Right renal cortex interstitium (tissue), 3 donors: ENCODE measurements at places on chromosomes 16 and 17. TPM values are rescaled to one million over a fixed set of nuclear protein-coding genes. Genes with fewer than 3 reads are reported as not detected.

The FAM20A gene
- 12.4 TPM for polyA plus RNA-seq

- DNase-seq, result no peak
Measured at GRCh38 chr16:69906838-69907401, 44.2 kb upstream of the CLEC18A start.

The CA5A gene
- 0.04 TPM for polyA plus RNA-seq

The ETV4 gene
- 30.7 TPM for polyA plus RNA-seq

- no peak for DNase-seq
Measured at GRCh38 chr16:85422196-85422631, 190.9 kb upstream of the GSE1 start.

DNA sequence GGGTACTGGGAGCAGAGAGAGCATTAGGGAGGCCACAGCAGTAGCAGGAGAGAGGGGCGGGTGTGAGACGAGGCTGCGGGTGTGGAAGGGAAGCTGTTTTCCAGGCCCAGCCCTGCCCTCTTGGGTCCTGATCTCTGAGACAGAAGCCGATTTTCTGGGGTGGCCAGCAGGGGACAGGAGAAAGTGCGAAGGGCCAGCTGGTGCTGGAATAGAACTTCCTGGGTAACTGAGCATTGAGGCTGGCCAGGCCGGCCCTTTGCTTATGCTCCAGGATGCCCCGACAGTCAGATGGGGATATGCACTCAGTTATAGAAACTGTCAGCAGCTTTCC, 804 bp downstream of the BTBD17 start:
- DNase-seq, result no peak

The BAIAP2 gene
- polyA plus RNA-seq, result 36.6 TPM

DNA sequence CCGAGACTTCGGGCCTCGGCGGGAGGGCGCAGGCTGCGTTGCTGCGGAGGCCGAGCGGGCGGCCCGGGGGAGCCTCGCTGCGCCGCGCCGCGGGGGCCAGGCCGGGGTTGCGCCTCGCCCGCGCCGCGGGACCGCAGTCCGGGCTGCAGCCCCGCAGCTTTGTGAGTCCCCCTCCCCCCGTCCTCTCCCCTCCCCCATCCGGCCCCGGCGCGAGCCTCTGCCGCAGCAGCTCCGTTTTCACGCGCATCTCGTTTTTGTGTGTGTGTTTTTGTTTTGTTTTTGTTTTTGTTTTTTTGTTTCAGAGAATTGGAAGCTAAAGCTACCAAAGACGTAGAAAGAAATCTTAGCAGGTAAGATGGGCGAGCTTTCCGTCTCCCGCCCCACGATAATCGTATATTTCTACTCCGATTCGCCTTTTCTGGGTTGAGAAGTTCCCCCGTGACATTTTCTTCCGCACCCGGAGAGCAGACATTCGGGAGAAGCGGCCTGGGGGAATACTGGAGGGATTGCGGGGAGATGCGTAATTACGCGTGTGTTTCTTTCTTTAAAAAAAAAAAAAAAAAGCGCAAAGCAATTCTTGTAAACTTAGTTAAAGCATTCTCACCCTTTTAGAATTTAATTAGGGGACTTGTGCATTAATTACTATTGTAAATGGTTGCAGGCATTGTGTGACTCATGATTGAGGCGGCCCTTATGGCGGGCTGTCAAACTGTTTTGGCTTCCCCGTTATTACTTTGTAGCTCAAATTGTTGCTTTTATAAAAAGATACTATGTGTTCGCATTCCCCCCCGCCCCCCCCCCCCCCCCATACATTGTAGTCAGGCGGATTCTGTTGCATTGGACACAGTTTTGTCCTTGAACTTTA, 732 bp downstream of the TNRC6A start:
- no peak for DNase-seq

The CA10 gene
- polyA plus RNA-seq, result 23.4 TPM

DNA sequence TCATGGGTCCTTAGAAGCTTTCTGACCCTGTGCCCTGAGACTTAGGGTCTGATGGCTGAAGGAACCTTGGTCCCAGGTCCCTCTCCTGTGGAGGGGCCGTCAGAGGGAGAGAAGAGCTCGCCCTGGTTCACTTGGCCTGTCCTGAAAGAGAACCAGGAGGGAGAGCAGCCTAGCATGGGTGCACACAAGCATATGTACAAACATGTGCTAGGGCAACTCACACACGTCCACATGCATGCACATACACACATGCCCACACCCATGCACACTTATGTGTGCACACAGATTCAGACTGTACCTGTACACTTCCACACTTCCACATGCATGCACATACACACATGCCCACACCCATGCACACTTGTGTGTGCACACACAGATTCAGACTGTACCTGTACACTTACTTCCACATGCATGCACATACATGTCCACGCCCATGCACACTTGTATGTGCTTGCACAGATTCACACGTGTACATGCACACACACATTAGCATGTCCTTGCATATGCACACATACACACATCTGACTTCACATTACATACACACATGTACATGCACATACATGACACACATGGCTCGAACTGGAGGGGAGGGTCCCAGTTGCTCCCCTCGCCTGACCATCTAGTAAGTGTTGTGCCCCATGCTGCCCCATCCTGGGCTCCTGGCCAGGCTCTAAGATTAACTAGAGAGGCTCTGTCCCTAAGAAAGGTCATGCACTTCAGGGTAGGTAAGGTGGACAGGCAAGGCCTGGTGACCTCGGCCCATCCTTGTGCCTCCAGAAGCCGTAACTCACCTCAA, 122.0 kb downstream of the METRNL start:
- no peak for DNase-seq

DNA sequence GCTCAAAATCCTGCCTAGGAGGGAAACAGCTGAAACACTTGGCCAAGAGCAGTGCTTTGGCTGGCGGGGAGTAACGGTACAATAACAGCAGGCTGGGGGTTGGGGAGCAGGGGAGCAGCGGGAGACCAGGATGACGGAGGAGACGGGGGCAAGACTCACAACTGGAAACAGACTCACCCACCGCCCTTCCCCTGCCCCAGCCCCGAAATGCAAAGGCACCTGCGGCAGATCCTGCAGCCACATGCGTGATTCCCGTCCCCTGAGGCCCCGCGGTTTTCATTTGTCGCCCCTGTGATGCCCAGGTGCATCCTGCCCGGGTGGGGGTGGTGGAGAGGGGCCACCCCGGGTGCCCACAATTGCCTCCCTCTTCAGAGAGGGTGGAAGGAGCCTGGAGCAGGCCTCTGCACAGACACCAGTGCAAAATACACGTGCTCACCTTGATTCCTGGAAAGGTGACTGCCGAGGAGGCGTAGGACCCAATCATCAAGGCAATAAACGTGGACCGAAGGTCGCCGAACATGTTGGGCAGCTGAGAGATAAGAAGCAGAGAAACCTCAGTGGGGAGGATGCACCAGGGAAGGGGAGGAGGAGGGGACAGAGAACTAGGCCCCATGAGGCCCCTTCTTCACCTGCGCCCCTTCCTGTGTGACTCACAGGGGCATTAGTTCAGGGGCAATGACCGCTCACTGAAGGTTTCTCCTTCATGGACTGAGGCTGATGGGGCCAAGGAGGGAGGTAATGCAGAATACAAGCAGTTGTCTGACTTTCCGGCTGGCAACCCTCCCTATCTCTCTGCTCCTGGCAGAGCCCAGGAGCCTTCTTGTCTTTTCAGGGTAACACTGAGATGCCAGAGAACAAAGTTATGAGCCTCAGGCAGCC, 30.4 kb upstream of the PITPNA start:
- DNase-seq, result no peak

The XPO6 gene
- polyA plus RNA-seq, result 73.7 TPM

DNA sequence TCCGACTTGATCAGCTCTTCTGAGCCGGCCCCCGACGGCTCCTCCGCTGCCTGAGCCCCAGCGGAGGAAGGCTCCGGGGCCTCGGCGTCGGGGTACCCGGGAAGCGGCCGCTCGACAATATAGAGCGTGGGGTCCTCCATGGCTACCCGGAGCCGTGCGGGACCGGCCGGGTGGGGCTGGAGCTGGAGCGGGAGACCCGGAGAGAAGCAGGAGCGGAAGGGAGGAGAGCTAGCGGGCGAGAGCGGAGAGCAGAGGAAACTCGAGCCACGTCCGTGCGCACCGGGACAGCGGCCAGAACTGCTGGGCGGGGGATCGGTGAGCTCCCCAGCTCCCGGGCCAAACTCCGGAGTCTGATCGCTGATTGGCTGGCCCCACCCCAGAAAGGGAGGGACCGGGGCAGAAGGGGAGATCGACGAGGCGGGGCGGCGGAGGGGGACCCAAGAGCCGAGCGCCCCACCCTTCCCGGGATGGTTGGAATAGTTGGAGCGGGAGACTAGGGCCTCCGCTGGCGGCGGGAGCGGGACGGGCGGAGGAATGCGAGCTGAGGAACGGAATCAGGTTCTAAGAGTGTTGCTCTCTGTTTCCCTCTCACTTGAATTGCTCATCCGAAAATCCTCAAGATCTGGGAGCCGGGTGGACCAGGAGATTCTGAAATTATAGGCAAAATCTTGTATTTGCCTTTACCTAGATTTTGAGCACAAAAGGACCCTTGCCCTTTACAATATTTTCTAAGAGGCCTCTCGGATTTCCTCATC, at the start of gene CAVIN1:
CAVIN1 (minus strand) TSS at position 299 of the 755 bp plus-strand sequence; CDS start at position 140, 159 bp downstream.
- DNase-seq, result peak; percentile 79

DNA sequence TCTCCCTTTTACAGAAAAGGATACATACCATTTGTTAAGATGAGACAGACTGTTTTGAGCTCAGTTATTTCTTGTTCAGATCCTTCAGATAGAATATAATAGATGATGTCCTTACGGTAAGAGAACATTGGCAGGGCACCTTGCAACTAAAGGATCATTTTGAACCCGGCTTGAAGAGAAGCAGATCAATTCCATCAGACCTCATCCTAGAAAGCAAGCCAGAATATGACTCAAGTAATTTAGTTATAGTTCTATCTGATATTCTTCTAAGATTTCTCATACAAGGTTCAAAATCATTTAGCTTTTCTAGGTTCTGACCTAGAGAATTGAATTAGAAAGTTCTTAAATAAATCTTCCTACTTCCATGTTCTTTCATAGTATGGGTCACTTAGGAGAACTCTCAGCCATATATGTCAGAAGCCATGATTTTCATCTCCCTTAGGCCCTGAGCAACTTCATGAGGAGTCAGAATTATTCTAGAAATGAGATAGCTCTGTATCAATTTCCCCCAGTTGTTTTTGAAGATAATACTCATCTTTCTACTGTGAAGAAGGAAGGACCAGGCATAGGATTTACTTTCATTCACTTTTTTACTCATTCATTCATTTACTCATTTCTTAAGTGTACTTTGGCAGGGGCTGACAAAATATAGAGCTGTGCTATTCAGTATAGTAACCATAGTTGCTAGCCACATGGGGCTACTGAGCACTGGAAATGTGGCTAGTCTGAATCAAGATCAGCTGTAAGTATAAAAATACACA, 2.5 kb upstream of the CMTM1 start:
- no peak for DNase-seq

The TBC1D3E gene
- polyA plus RNA-seq, result not detected
